Kidney (tissue), 22 donors: ENCODE measurements at places on chromosomes 3 and 15.

DNA sequence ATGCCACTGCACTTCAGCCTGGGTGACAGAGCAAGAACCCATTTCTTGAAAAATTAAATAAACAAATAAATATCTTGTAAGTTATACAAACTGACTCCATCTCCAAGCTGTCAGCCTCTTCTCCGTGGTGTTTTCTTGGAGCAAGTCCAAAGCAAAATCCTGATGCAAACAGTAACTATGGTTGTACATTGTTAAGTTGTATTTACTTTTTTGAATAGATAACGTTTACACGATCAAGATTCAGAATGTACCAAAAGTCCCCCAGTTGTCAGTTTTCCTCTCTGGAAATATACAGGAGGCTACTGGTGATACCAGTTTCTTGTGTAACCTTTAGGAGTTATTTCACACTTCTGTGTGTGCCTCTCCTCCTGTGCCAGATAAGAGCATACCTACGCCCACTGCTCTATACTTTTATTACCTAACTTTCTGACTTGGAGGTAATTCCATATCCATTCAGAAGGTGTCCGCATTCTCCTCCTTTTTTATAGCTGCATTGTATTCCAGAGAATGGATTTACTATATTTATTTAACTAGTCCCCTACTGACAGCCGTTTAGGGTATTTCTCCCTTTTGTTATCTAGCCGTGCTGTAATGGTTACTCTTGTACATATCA is 14.2 kb downstream of the CMTM7 start:
- no peak for DNase-seq

- DNase-seq: peak; percentile 5
Observed at GRCh38 chr15:83163032-83163431, 44.6 kb downstream of the HDGFL3 start.

DNA sequence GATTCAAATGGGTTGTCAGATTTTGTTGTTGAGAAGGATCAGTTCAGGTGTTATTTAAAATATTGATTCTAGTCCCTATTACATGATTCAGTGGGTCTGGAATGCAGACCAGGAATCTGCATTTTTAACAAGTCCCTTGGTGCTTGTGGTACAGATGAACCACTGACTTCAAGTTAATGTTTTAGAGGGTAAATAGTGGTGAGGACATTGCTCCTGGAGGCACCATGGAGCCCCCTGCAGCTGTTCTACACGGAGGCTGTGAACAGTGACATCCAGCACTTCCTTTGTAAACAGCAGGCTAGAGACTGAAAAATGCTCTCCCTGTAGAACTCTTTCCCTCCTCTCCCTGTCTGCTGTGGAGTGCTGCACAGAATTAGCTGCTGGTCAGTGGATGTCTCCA is 4.8 kb upstream of the FSIP1 start:
- DNase-seq: no peak

GRCh38 chr3:10774825-10775224 is 41.2 kb upstream of the SLC6A11 start:
- no peak for DNase-seq

DNA sequence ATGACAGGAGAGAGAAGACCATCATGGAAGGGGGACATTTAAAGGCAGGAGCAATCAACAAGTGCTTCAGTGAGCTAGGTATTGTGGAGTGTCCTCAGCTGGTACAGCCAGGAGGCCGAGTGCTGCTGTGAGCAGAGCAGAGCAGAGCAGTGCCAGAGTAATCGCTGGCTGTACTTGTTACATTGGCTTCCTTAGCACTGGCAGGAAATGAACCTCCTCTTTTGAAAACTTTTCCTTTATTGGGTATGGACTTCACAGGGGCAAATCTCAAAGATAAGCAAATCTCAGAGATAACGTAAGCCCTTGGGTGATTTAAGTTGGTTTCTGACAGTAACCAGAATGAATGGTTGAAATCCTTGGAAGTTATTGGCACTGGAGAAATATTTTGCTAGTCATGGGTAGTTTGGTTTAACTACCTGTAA is 2.1 kb downstream of the SH3GL3 start:
- no peak for DNase-seq

DNA sequence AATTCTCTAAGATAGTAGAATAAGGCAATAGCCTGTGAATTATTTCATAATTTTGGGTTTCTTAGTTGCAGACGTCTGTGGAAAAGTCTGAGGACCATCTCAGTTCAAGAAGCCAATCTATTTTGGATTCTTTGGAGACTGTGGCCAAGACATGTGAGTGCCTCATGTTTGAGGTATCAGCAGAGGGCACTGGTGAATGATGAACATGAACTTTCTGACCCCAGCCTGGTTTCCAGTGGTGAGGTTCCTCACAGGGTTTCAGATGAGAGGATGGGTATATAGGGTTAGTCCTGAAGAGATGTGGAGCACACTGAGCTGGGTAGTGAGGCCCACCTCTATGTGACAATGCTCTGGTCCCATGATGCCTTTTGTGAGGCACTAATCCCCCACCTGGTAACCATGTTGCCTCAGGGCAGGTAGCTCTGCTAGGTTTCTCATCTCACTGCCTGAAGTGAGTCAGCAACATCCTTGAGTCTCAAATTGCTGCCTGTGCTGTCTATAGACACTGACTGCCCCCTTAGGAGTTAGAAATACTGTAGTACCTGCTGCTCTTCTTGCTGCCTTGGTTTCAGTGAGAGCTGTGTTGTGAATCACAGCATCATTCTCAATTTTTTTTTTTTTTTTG is 32.3 kb downstream of the C3orf62 start:
- DNase-seq: no peak

DNA sequence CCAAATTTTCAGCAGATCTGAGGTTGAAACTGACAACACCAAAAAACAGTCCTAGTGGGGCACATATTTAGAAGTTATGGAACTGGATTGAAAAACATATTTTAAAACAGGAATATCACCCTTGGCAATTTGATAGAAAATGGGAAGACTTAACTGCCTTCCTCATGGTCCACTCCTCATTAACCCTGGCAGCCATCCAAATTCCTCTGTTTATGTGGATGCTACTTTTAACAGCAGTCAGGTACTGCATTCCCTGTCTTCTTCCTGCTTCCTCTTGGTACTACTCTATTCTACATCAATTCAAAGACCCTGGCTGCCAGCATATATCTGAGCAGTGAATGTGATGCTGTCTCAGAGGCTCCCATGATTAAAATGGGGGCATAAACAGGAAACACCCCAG is 54.3 kb downstream of the PDE8A start:
- DNase-seq: no peak

GRCh38 chr3:195870442-195870841 is 37.9 kb downstream of the TNK2 start:
- DNase-seq: no peak

GRCh38 chr15:89369341-89369947 is 34.8 kb upstream of the POLG start:
- no peak for DNase-seq

- no peak for DNase-seq
Observed at GRCh38 chr3:107077391-107077790, 299.8 kb upstream of the CCDC54 start.

DNA sequence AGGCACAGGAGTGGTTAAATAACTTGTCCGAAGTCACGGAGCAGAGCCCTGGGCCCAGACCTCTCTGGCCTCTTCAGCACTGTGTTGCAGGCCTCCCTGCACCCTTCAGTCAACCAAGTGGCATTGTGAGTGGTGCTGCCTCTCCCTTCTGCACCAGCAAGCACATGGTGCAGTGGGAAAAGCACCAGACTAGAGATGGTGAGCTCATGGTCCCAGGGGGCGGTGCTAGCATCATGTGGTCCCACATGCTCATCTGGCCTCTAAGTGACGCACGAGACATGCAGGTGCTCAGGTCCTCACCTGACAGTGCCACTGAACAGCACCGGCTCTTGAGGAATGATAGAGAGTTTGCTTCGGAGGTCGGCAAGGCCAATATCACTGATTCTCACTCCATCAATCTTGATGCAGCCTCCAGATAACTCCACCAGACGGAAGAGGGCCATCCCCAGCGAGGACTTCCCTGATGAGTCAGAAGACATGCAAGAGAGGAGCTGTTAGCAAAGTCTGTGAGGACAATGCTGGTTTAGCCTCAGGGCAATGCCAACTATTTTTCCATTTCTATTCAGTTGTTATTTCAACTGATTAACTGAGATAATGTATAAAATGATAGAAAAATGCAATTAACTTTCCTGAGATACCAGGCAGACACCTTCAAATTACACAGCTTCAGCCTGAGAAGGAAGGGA is 53.1 kb upstream of the PARL start:
- no peak for DNase-seq

GRCh38 chr15:53644660-53645059 is 114.8 kb downstream of the WDR72 start:
- no peak for DNase-seq

DNA sequence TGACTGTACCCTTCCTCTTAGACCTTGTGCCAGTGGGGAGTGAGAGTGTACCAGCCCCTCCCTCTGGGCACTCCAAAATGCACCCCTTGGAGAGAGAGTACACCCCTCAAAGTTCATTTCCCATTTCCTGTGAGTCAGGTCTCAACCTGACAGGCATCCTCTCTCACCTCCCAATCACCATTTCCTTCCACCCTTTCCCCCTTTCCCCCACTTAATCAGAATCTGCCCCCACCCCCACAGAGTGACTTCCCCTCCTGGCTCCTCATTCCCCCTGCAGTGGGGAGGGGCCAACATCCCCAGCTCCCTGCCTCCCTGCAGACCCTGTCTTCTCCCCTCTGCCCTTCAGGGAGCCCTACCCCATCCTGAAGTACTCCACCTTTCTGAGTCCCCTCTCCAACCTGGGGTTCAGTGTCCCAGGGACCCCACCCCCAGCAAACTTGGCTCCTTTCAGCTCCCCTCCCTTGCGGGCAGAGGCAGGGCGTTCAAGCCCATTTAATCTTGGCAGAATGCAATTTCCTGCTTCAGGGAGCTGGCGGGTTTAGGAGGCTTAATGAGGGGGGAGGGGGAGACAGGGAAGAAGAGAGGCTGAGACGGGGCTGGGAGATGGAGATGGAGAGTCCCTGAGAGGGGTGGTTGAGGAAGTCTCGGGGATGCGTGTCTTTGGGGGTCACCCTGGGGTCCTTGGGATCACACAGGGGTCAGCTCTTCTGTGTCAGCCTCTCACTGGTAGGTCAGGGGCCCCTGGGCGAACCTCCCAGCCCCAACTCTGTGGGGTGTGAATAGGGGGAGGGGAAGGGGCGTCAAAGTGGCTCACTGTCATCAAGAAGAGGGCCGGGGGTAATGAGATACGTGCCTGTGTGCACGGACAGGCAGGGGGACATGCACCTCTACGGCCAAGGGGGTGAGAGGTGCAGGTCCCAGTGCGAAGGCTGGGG is 16.6 kb upstream of the SEMA3F start:
- peak; percentile 76 for DNase-seq

DNA sequence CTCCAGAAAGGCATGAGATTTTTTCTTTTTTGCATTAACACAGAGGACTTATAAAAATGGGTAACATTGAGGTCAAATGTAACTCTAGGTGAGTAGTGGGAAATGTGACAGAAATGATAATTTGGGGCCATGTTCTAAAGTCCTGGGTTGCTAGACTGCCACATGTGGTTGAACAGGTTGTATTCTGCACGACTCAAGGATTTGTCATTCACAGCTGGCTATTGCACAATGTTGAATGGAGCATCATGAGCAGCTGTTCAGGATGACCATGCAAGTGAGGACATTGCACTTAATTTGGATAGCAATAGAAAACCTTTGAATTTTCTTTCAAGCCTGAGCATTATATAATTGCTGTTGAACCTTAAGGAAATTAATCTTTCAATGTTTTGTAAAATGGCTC is 396.6 kb downstream of the NAALADL2 start:
- DNase-seq: no peak

GRCh38 chr3:15578289-15578867 is 23.0 kb downstream of the HACL1 start:
- no peak for DNase-seq

DNA sequence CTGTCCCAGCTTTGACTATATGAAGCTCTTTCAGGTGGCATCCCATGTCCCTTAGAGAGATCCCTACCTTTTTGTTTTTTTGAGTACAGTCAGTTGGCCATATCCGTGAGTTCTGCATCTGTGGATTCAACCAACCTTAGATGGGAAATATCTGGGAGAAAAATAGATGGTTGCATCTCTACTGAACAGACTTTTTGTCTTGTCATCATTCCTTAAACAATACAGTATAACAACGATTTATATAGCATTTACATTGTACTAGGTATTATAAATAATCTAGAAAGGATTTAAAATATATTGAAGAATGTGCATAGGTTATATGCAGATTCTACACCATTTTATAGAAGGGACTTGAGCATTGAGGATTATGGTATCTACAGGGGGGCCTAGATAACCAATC is 65.1 kb downstream of the APBA2 start:
- DNase-seq: no peak

GRCh38 chr3:131491775-131492174 is 11.0 kb downstream of the MRPL3 start:
- DNase-seq: no peak

GRCh38 chr3:60202052-60202726 is 1049.1 kb downstream of the FHIT start:
- no peak for DNase-seq

DNA sequence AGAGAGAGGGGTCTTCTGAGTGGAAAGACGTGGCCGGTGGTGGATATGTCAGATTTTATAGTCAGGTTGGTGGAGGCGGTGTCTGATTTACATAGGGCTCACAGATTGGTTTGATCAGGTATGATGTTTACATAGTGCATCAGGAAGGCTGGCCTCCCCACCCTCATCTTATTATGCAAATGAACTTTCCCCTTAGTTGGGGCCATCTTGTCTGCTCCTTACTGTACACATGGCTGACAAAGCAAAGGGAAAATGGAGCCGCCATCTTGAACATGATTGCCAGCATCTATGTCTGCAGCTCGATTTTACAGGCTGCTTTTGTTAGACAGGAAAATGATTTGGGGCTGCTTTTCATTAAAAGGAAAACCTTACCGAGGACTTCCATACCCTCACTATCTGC is 19.9 kb downstream of the SQOR start:
- no peak for DNase-seq

GRCh38 chr3:60650171-60650570 is 601.1 kb downstream of the FHIT start:
- DNase-seq: no peak

DNA sequence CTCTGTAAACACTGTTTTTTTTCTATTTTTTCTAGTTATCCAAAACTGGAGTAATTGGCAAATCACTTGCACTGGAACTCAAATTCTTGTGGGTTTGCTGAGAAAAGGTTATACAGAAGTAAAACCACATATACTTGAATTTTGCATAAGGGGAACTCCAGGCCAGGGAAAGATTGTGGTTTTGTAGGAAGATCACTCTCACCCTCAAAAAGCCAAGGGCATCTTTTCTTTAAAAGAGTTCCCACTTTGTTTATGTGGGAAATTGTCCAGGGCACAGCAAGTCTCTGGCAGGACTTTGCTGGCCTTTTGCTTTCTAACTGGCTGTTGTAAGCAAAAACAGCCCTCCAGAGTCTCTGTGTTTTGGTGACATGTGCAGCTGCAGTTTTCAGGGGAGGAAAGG is 340.3 kb upstream of the RBMS3 start:
- DNase-seq: no peak

- DNase-seq: peak; percentile 87
Observed at GRCh38 chr15:101258238-101259144, 6.6 kb upstream of the CHSY1 start.

DNA sequence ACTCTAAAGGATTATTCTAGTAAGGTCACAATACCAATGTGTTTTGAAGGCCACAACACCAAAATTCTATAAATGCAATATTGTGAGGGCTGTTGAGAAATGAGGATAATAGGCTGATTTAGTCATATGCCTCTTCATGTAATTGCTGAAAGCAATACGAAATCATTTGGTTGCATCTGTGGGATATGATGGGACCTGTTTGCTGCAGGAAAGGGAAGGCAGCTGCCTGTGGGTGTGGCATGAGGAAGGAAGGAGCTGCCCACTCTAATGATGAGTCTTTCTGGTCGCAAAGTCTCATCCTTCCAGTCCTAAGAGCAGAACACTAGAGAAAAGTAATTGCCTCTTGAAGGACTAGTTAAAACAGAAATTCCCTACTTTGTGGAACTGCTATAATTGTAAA is 245.3 kb upstream of the ZPLD1 start:
- no peak for DNase-seq
